ENCODE measurements at places on chromosomes 4 and X. TPM values are rescaled to one million over a fixed set of nuclear protein-coding genes. Genes with fewer than 3 reads are reported as not detected.

GPR143 gene
- total RNA-seq: not detected

LIAS gene
- 4.5 TPM for total RNA-seq

BBS7 gene
- total RNA-seq: 26.1 TPM

DCLK2 gene
- total RNA-seq: 10.9 TPM

FAM236C gene
- total RNA-seq: not detected

HERC5 gene
- 4.7 TPM for total RNA-seq

TNIP3 gene
- total RNA-seq: 1.6 TPM
